Activated CD4-positive, alpha-beta T cell treated with anti-CD3 and anti-CD28 coated beads, Interleukin-2, amount 10 ng/mL, durations not matched to agents 7 days and 5 days (primary cell): ENCODE measurements at places on chromosomes 4 and X. TPM values are rescaled to one million over a fixed set of nuclear protein-coding genes. Genes with fewer than 3 reads are reported as not detected.

The PPEF2 gene
- 0.10 TPM for total RNA-seq

The FGFBP2 gene
- 5.6 TPM for total RNA-seq

The CDKL2 gene
- total RNA-seq = 0.74 TPM

The SCML1 gene
- total RNA-seq = 5.3 TPM

The CENPE gene
- total RNA-seq = 65.0 TPM

The ADH1B gene
- total RNA-seq = not detected

The SOD3 gene
- total RNA-seq = not detected

DNA sequence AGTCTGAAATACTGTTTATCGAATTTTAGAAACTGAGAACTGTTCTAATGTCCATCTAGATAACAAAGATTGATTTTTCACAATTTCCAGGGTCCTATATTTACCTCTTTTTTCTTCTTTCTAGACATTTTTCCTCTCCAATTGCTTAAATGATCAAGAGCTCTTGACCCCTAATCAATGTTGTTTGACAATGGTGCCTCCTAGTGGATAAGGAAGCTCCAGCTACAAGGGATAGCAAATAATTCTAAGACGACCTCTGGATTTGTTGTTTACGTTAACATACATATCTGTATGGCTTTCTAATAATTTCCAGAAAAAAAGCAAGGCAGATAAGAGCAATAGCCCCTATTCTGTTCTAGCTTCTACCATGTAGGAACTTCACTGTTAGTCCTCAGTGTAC, 35.8 kb downstream of the GPR82 start:
- peak; percentile 15 for DNase-seq

DNA sequence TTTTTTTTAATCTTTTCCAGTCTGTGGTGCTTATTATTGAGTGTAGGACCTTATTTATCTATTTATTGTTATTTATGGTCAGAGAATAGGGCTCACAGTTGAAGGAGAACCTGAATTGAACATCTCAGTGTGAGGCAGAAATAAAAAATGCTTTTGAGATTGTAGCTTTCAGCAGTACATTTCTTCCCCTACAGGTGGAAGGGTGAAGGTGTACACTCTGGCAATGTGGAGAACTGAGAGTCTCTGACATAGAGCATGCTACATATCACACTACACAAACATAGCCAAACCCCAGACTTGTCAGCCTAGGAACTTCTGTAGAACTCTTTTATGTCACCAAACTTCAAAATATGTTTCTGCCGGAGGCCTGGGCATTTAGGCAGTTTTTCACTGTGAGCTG, 140.2 kb downstream of the STIM2 start:
- DNase-seq = peak; percentile 29

- peak; percentile 45 for DNase-seq
These were observed 22.9 kb upstream of the G3BP2 start for GRCh38 chr4:75696071-75696470.

- DNase-seq = no peak
These were observed 35.6 kb downstream of the MAP7D3 start for GRCh38 chrX:136215559-136215958.

DNA sequence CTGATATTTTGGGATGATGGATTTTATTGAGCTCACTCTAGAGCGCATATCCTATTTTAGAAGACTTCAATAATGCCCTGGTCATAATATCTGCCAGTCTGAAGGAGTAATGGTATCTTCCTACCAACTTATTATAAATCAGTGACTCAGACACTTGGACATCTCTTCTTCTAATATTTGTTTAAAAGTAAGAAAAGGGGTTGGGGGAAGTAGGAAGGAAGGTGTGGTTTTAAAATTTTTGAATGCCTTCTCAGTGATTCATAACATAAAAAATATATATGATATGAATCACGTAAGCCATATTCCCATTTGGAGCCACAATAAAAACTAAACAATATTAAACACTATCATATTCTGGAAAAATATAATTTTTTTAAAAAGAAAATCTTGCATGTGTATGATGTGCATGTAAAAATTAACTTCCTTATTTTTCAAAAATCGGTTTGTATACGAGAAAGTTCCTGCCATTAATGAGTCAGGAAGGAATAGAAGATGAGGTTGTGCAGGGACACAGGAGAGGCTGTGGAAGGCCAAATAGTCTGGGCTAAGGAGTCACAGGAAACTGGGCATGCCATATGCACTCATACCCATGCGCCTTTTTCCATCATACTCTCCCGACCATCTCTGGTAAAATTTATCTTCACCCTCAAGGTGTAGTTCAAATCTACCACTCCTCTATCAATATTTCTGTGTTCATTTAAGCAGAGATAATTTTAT, 286.5 kb downstream of the EPHA5 start:
- DNase-seq = no peak

DNA sequence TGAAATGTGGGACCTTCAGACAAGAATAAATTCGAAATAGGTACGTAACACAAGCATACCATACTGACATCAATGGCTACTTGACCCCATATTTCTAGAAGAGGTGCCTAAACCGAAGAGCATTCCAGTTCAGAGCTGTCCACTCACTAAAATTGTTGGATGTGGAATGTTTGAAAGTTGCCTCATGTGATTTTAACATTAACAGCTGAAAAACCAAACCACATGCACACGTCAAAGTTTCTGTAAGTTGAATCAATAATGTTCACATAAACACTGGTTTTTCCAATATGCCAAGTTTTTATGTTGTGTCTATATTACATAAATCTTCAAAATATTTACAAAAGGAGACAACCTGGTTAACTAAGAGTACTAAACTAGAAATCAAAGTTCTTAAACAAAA, 3.5 kb downstream of the UBE2D3 start:
- DNase-seq = no peak

DNA sequence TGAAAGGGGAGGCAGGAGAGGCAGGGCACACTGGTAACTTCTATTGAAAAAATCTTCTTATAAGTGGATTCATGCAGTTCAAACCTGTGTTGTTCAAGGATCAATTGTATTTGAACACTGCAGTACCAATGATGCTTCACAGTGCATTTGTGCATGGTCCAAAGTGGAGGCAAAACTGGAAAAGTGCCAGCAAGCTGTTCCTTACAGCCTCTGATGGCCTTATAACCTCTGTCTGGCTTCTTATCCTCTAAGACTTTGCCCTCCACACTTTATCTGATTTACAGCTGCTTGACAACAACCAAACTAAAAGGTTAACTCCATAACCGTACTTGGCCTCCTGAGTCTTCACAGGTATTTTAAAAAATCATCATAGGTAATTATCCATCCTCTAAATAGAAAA, 40.4 kb downstream of the MAGEB17 start:
- no peak for DNase-seq

- DNase-seq = no peak
These were observed 196.8 kb upstream of the FSTL5 start for GRCh38 chr4:162360369-162361149.

DNA sequence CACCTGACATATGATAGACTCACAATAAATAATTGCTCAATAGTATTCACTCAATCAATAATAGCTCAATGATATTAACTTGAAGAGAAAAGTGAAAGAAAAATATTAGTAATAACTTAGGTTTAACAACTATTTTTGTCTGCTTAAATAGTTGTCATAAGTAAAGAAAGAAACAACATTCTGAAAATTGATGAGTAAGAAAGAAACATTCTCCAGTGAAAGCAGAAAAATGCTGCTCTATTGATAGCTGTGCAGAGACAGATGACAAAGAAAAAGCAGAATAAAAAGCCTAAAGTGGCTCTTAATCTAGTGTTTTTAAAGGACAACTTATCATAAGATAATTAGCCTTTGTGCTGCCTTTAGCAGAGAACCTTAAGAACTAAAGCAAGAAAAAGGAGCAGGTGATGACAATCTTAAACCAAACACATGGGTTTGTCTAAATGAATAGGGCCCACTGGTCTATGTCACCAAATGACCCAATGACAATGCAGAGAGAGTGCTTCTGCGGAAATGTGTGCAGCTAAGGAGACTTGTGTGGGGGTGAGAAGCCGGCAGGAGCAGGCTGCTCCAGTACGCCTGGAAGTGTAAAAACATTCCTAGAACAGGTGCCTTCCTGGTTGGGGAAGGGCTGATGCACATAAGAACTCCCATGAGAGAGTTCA, 13.2 kb downstream of the HS3ST1 start:
- DNase-seq = no peak

DNA sequence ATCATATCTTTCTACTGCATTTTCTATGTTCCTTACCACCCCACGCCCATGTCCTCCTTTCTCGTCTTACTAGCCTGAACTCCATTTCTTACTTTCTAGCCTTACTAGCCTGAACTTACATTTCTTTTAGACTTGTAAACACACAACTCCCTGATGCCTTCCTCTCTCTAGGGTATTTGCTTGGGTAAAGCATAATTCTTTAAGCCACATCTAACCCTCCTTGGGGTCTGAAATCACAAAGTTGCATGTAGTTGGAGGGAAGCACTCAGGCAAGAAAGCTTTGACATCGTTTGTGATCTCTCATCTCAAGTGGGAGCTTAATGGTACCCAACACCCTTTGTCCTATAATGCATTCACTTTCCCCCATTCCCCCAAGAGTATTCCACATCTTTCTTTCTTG, 124.4 kb downstream of the SPOCK3 start:
- DNase-seq = peak; percentile 5

GRCh38 chr4:6469898-6470501, 2.4 kb downstream of the PPP2R2C start:
- DNase-seq = peak; percentile 3
